ENCODE measurements at places on chromosomes 7 and 10.

DNA sequence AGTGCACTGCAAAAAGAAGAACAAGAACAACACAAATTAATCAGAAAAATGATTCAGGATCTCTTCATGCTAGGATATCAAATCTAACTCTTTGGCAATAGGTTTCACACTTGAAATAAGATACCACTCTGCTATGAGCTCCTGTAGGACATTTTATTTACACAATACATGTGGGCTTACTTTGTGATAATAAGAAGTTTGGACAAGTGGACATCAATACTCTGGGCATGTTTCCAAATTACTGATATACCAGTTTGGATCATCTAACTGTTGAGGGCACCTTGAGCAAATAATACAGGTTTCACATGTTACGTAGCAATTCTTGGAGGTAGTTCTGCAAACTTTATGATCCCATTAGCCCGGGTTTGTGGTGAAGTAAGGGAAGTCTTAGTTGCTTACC lies 59.8 kb downstream of the CPVL start:
- DNase-seq: no peak

- no peak for DNase-seq
Observed at GRCh38 chr7:94054130-94054529, 50.0 kb upstream of the BET1 start.

- no peak for DNase-seq
Observed at GRCh38 chr7:30859940-30860496, 51.6 kb upstream of the AQP1 start.

GRCh38 chr7:141072548-141073172 lies 1.2 kb upstream of the TMEM178B start:
- no peak for DNase-seq

- DNase-seq: no peak
Observed at GRCh38 chr10:92697663-92698511, 8.1 kb downstream of the HHEX start.

Measured in activated CD4-positive, CD25-positive, alpha-beta regulatory T cell (primary cell).